AG09319 (cell line): ENCODE measurements at places on chromosomes 12 and 14.

DNA sequence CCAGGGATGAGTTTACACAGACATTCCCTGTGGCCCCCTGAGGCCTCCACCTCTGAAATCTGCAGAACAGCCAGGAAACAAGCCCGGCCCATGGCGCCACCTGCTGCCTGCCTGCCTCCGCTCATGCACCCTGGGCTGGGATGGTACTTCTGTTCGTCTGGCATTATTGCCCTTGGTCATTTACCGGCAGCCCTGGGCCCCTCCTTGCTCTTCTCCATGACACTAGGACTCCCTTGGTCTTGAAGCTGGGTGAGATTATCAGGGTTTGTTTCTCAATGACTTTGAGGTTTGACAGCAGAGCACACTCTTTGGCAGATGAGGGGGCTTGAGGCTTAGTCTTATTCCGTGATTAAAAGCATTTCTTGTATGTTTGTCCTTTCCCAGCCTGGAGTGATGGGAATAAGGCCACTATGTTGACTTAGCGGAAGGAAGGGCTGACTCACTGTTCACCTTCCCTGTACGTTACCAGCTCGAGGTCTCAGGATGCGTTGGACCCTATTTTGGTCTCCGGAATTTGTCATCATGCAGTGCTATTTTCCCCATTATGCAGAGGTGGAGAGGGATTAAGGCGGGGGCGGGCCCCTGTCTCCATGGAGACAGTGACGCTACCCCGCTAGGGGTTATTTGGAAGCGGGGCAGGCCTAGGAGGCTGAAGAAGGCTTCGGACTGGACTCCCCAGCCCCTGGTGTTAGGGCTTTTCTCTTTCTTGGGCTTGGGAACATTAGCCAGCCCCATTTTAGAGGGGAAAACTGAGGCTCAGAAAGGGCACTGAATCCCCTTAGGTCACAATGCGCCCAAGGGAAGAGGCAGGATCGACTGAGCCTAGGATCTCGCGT lies 706 bp upstream of the PEX5 start:
- DNase-seq, result peak; percentile 22

DNA sequence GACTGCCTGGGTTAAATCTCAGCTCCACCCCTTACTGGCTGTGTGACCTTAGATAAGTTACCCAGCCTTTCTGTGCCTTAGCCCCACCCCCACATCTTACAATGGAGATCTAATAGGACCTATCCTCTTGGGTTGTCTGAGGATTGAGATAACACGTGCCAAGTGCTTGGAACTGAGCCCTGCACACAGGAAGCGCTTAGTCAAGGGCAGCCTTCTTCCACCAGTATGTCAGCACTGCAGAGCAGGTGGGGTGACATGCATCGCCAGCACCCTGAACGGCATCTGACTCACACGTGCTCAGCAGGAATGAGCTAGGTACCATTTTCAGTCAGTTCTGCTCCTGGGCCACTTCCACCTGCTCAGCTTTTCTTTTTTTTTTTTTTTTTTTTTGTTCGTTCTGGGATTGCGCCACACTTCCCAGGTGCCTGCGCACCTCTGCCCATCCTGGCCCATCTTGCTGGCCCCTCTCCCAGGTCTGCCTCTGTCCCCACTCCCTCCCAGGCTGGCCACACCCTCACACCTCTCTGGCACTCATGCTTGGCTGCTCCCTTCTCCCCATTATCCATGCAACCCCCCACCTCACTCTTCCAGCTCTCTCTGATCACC lies 19.6 kb downstream of the LGMN start:
- DNase-seq, result no peak

GRCh38 chr14:65286443-65286842 lies 126.1 kb upstream of the FUT8 start:
- no peak for DNase-seq

DNA sequence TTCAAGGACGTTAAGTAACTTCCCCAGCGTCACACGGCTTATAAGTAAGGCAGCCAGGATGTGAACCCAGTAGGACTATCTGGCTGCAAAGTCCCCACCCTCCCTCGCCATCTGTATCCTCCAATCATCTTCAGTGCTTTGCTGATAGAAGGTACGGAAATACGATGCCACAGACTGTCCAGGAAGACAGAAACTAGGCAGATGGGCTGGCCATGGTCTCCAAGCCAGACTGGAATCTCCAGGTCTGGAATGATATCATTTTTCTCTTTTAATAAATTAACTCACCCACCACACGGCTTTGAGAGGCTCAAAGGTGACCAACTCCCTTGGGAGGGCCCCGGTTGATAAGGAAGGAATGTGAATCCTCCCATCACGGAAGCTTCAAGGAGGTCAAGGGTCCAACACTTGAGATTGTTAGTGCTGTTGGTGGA lies 16.3 kb upstream of the BDKRB1 start:
- DNase-seq, result no peak

DNA sequence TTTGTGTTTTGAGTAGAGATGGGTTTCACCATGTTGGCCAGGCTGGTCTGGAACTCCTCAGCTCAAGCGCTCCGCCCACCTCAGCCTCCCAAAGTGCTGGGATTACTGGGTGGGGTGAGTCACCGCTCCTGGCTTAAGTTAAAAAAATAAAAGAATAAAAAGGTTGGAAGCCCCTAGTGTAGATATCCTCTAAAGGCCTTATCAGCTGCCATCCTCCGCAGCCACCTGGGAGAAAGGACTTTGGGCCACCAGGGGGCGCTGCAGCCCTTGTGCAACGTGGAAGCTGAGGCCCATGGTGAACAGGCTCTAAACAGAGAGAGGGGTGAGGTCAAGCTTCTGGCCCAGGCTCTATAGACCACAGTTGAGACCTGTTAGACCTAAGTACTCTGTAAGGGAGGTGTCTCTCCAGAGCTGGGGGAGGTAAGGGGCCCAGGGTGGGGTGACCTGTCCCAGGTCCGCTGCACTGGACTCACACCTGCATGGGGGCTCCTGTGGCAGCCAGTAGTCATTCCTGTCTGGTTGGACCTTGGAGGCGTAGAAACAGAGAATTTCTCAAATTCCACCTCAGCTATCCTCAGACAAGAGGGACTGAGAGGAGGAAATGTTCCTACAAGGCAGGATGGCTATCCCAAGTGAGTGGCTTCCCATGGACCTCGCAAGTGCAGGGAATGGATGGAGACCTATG lies 14.0 kb upstream of the RACGAP1 start:
- peak; percentile 40 for DNase-seq

GRCh38 chr12:131123817-131124216 lies 170.1 kb downstream of the ADGRD1 start:
- DNase-seq, result no peak

- no peak for DNase-seq
These were observed 18.2 kb downstream of the GLT1D1 start for GRCh38 chr12:128871516-128871892.

GRCh38 chr14:61388976-61389576 lies 67.7 kb downstream of the PRKCH start:
- no peak for DNase-seq

DNA sequence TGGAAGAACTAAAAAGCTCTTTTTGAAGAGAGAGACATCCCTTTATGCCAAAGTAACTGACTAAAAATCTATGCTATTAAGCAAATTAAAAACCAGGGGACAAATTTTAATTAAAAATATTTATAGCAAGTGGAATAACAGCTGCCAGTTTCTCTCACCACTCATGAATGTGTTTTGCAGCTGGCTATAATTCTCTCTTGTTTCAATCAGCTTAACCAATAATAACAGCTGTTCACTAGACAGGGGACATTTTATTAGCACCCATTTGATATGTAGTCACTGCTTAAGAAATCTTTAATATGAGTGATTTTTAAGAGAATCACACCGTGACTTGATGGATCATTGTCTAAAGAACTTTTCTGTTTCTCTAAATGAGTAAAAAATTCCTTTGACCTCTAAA lies 34.2 kb upstream of the KRR1 start:
- DNase-seq, result no peak

- DNase-seq, result no peak
These were observed 566 bp upstream of the PRDM4 start for GRCh38 chr12:107761502-107761904.

GRCh38 chr14:35078082-35078481 lies 32.0 kb downstream of the FAM177A1 start:
- DNase-seq, result no peak

GRCh38 chr14:61406198-61406597 lies 84.8 kb downstream of the PRKCH start:
- DNase-seq, result no peak

DNA sequence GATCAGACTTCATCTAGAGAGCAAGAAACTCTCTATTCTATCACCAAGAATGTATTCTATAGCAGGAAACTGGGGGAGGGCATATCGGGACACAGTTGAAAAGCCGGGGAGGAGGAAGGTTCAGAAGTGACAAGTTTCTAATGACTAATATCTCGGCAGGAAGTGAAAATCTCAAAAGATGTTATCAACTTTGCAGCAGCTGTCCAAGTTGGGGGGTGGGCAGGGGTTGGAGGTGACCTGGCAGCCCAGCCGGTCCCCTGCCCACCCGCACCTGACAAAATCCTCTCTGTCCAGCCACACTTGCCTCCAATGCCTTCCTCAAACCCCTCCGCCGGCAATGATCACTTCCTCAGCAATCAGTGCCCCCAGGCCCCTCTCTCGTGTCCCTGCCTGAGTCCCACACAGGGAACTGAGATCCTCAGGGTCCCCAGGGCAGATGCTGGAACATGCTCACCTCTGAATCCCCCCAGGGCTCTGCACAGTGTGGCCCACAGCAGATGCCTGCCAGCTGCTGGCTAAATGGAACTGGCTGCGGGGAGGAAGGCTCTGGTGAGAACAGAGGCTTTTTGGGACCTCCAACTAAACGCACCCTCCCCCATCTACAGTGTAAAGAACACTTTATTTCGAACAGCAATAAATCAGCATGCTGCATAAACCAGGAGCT lies 43.9 kb downstream of the CCDC88C start:
- no peak for DNase-seq

GRCh38 chr12:42918443-42918842 lies 328.9 kb upstream of the PRICKLE1 start:
- DNase-seq, result no peak

- DNase-seq, result no peak
These were observed 9.3 kb upstream of the CDK2AP1 start for GRCh38 chr12:123280971-123281370.

- no peak for DNase-seq
These were observed 227.7 kb upstream of the DIO3 start for GRCh38 chr14:101333335-101334280.

- DNase-seq, result no peak
These were observed 9.8 kb downstream of the IFFO1 start for GRCh38 chr12:6546016-6546415.

DNA sequence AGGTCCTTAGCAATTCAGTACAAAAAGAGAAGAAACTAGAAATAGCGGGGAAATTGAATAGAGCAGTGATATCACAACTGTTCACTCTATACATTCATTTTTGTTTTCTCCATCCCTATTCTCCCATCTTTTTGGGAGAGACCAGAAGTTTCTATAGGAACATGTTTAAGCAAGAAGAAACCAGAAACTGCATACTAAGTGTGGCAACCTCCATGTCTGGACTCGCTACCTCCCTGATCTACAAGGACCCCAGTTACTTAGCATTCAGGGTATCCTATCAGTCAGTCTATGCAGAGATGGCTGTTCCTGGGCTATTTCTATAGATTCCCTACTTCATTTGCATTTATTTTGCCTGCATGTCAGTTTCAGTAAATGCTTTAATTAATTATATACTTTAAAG lies 178.6 kb downstream of the PHLDA1 start:
- DNase-seq, result no peak

DNA sequence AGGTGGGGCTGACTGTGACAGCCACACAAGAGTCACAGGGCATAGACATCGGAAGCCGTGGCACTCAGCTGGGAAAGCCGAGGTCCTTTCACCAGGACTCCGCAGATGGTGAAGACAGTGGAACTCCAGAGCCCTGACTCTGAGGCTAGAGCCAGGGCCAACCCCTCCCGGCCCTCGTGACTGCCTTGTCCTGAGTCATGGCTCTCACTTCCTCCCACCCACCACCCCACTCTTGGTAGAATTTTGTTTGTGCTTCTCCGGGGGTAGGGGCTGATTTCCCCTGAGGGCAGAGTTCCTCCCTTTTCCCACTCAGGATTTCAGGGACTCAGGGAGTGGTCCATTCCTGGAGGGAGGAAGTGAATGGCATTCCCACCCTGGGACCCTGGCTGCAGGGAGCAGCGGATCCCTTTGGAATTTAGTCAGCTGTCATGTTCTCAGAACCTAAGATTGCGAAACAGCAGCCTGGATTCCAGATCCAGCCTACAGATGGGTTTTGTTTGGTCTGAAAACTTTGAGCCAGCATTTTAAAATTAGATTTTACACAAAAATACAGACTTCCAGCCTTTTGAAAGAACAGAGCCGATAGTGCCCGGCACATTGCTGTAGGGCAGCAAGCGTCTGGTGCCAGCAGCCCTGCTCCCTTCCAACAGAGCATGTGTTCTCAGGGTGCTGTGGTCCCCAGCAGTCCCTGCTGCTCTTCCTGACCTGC lies 50.7 kb downstream of the TPCN1 start:
- peak; percentile 39 for DNase-seq

DNA sequence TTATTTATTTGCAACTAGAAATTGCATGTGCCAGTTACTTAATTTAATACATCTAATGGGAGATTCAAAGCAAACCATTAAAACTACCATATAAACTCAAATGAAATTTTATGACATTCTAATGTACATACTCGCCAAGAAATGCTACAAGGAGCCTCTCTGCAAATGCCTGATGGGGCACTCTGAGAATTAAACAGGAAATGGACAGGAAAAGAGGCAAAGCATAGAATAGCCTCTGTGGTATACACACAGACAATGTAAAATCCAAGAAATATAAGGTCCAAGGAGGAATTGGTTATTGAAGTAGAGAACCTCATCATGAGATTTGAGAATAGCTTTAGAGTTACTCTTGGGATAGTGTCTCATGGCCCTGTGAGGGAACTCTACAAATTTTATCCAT lies 41.2 kb downstream of the RAB21 start:
- DNase-seq, result no peak

- peak; percentile 4 for DNase-seq
These were observed 47.9 kb upstream of the NTF3 start for GRCh38 chr12:5384015-5384414.

DNA sequence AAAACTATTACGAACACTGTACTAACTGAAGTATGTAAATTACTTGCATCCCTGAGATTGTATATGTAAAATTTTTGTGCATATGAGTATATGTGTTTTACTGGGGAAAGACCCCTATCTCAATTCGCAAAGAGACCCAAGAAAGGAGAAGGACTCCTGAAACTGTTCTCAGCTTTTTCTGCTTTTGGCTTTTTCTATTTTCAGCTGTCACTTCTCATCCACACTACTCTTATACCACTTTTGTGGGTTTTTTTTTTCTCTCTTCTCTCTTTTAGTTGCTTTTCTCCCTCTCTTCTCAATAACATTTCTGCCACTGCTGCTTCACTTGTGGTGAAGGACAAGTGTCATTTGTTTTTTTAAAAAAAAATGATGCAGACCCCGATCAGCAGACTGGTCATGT lies 39.8 kb downstream of the NIN start:
- no peak for DNase-seq

- DNase-seq, result no peak
These were observed 210.4 kb upstream of the SYT10 start for GRCh38 chr12:33649992-33650391.

DNA sequence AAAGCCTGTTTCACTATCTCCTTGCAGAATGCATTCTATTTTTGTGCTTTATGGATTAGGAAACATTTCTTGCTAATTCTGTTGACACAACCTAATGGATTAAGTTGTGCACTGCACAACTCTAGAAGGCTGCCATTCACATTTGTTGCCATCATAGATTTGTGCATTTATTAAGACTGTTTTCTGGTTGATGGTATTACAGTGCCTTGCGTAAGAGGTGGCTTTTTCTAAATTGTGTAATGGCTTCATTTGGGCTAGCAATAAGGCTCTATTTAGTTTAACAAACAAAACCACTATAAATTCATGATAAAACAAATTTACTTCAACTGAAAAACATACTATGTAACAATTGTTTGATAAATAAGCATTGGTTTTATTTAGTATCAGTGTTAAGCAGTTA lies 175.9 kb downstream of the TRHDE start:
- peak; percentile 1 for DNase-seq
